ENCODE measurements at places on chromosomes 3 and 15. TPM values are rescaled to one million over a fixed set of nuclear protein-coding genes. Genes with fewer than 3 reads are reported as not detected.

Gene CMTM8
- total RNA-seq = 9.8 TPM

Gene FBXO40
- not detected for total RNA-seq

Gene CELSR3
- 7.7 TPM for total RNA-seq

Gene GOLGA6B
- total RNA-seq = not detected

Gene SLC51B
- 0.51 TPM for total RNA-seq

Gene FAM107A
- total RNA-seq = 0.08 TPM

Gene AGBL1
- not detected for total RNA-seq

Gene CRTAP
- total RNA-seq = 99.3 TPM

Gene ZBED2
- total RNA-seq = 0.10 TPM

Gene BOC
- total RNA-seq = 0.33 TPM

Gene GABRR3
- total RNA-seq = not detected

Gene SPTSSB
- total RNA-seq = 3.7 TPM

DNA sequence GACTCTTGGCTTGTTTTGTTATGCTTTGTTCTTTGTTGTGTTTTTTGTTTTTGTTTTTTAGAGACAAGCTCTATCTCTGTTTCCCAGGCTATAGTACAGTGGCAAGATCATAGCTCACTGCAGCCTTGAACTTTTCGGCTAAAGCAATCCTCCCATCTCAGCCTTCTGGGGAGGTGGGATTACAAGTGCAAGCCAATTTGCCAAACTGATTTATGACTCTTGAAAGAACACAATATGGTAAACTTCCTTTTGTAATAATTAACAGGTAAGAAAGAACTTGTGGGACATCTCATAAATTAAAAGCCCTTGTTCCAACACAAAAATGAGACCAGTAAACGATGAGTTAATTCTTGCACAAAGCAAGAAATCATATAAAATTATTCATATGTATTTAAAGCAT lies 476.3 kb downstream of the MAGI1 start:
- no peak for DNase-seq

- DNase-seq = no peak
These were observed 13.1 kb upstream of the DYNC1LI1 start for GRCh38 chr3:32583708-32584107.

GRCh38 chr3:170553788-170554757 lies 31.8 kb downstream of the SLC7A14 start:
- DNase-seq = no peak

- no peak for DNase-seq
These were observed 1504.4 kb upstream of the CADM2 start for GRCh38 chr3:83454353-83454752.

GRCh38 chr3:48974076-48974864 lies 15.8 kb upstream of the P4HTM start:
- DNase-seq = no peak

- DNase-seq = no peak
These were observed 65.3 kb downstream of the MEIS2 start for GRCh38 chr15:37034835-37035748.

GRCh38 chr15:83570756-83571155 lies 83.2 kb upstream of the ADAMTSL3 start:
- no peak for DNase-seq

- DNase-seq = no peak
These were observed 105.2 kb upstream of the RNF7 start for GRCh38 chr3:141632779-141633374.

- no peak for DNase-seq
These were observed 18.3 kb upstream of the MYH15 start for GRCh38 chr3:108528459-108529252.

- no peak for DNase-seq
These were observed 23.6 kb downstream of the SEC61A1 start for GRCh38 chr3:128075522-128076482.

GRCh38 chr3:180085122-180085710 lies 48.5 kb upstream of the PEX5L start:
- no peak for DNase-seq

DNA sequence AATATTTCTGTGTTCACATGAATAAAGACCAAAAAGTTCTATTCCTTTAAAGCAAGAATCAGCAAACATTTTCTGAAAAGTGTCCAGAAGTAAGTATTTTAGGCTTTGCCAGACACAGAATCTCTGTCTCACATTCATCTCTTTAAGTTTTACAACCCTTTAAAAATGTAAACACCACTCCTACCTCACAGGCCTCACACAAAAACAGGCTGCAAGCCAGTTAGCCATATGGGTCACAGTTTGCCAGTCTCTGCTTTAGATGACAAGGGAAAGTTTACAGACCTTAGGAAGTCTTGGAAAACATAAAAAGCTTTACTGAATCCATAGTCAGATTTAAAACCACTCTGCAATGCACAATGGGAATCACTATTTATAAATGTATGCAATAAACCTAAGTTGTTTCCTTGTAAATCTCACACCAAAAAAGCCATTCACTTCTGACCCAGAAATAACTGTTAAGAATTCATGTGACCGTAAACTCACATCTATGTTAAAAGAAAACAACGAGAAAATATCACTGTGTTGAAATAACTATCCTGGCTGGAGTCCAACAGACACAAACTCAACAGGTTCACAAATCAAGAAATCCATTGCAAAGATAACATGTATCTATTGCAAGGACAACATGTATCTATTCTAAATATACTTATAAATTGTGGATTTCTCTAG lies 308.2 kb downstream of the ULK4 start:
- no peak for DNase-seq

- no peak for DNase-seq
These were observed 16.2 kb downstream of the SPSB4 start for GRCh38 chr3:141067206-141067974.

- DNase-seq = no peak
These were observed 43.8 kb downstream of the TRAK1 start for GRCh38 chr3:42134867-42135464.

GRCh38 chr3:58102976-58103451 lies 94.8 kb downstream of the FLNB start:
- no peak for DNase-seq

- no peak for DNase-seq
These were observed 91.5 kb upstream of the ACP3 start for GRCh38 chr3:132225664-132226063.

DNA sequence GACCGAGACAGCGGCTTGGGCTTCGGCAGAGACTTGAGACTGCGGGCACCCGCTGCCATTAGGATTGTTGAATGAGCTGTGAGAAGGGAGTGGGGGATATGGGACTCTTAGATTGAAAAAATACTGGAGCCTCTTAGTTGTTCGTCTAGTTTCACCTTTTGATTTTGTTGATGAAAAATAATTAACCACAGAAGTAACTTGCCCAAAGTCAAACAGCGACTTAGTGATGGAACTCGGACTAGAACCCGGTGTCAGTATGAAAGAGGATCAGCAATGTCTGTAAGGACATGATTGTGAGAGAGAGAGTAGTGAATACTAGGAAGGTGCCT lies 510 bp upstream of the GOLGB1 start:
- no peak for DNase-seq

DNA sequence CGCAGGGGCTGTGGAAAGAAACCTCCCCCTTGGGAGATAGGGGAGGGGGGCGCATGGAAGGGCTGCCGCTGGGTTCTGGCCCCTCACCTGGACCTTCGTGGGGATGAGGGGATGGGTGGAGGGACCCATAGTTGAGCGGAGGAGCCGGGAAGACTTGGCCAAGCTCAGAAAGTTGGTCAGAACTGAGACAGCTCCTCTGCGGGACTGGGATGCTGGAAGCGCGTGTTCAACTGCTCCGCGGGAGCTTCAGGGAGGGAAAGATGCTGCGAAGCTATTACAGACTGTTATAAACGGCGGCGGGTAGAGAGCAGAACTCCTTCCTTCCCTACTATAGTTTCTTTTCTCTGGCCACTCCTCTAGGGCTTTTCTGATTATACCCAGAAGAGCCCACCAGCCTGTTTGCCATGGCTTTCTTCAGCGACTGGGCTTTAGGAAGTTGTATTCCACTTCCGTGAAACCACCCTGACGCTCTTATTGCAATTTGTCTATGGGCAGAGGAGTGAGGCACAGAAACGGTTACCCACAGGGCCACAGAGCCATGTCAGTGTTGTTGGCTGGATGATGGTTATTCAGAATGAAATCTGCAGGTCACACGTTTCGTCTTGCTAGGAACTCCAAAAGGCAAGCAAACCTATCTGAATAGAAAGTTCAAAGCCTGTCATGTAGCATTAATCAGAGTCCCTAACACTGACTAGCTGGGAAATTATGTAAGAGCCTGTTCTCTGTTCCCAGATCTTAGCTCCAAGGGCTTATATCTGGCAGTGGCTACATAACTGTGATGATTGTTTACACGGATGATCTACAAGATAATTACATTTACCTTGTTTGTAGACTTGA lies 1.1 kb downstream of the SYNPR start:
- DNase-seq = no peak

GRCh38 chr15:82146576-82146975 lies 100.8 kb upstream of the MEX3B start:
- DNase-seq = no peak

DNA sequence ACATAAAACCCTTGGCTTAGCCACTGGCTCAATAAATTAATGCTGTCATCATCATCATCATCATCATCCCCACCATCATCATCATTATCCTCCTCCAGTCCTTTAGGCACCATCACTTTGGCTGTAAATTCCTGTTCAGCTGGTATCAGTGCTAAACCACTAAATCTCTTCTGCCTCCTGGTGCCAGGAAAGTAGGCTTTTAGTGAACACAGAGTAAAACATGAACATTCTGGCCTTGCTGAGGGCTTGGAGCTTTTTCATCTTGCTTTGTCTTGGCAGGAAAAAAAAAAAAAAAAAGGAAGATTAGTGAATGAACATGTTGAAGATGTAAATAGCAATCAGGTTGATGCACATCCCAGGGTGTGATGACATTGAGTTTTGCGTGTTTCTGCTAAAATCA lies 67.3 kb upstream of the EIF1B start:
- no peak for DNase-seq

Data from Panc1 (cell line).